ENCODE measurements at places on chromosomes 3 and 15.

DNA sequence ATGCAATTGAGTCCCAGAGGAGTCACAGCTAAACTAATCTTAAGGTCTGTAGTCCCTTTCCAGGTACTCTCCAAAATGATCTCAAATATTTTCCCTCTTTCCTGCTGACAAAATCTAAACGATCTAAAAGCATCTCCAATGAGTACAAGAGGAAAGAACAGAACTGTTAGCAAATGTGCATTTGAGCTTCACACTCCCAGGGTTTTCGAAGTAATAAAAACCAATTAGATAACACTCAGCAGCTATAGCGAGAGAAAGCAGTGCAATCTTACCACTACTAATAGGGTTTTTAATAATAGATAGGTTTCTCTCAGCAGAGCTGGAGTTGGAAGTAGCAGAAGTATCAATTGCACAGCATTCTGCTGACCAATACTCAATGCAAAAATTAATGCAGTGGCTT lies 995.4 kb downstream of the TUSC7 start:
- H3K27ac ChIP-seq, result no peak overlapping the region
- peaks cover 4% of the 10 kb centered on the region for H3K27me3 ChIP-seq
- H3K4me1 ChIP-seq, result peaks cover 5% of the 10 kb centered on the region

DNA sequence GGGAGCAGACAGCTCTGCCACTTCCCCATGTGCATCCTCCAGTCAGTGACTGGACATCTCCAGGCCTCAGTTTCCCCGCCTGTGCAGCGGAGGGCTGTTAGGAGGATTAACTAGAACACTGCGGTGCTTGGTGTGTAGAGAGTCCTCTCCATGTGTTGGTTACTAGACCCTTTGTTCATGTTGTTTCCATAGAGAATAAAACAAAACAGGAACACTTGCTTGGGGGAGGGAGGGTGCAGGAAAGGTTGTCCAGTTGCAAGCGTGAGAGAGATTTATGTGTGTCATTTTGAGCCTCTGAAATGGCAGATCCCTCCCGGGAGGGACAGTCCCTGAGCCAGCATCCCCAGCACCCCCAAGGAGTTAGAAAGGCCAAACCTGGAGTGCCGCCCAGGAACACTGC lies 184.0 kb upstream of the LYSMD4 start:
- H3K36me3 ChIP-seq, result no peaks in the 10 kb centered on the region
- DNase-seq, result no peak
- H3K27ac ChIP-seq, result no peak overlapping the region
- peaks cover 27% of the 10 kb centered on the region for H3K27me3 ChIP-seq
- H3K4me1 ChIP-seq, result peaks cover 13% of the 10 kb centered on the region

DNA sequence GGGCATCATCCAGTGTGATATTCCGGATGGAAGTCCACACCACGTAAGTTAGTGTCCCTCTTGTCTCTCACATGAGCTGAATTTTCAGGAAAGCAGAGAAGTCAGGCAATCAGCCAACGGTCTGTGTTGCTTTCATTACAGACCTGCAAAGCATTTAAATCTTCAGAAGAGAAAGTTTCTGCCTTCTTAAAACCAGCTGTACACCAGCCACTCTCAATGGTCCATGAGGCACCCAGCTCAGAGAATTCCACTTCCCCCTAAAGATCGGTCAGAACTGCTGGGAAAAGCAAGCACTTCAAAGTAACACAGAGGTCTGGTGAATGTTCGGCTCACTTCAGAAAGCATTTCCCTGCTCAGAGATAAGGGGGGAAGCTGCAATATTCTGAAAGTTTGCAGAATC lies 903.7 kb downstream of the EPHA3 start:
- H3K27ac ChIP-seq, result no peak overlapping the region
- no peak for DNase-seq
- no peak overlapping the region for H3K4me3 ChIP-seq
- H3K27me3 ChIP-seq, result peaks cover 3% of the 10 kb centered on the region

- no peak overlapping the region for H3K4me3 ChIP-seq
- DNase-seq, result no peak
- no peaks in the 10 kb centered on the region for H3K36me3 ChIP-seq
- peaks cover 56% of the 10 kb centered on the region for H3K27me3 ChIP-seq
- H3K27ac ChIP-seq, result no peak overlapping the region
Observed at GRCh38 chr3:181567311-181568075, 144.2 kb upstream of the SOX2 start.

GRCh38 chr3:181457756-181458155 lies 254.0 kb upstream of the SOX2 start:
- H3K27me3 ChIP-seq, result no peaks in the 10 kb centered on the region
- H3K36me3 ChIP-seq, result no peaks in the 10 kb centered on the region
- H3K4me1 ChIP-seq, result peaks cover 5% of the 10 kb centered on the region
- no peak overlapping the region for H3K27ac ChIP-seq
- H3K4me3 ChIP-seq, result no peak overlapping the region

- no peak overlapping the region for H3K27ac ChIP-seq
- peaks cover 23% of the 10 kb centered on the region for H3K4me1 ChIP-seq
- H3K27me3 ChIP-seq, result no peaks in the 10 kb centered on the region
- no peak overlapping the region for H3K4me3 ChIP-seq
- no peaks in the 10 kb centered on the region for H3K36me3 ChIP-seq
- DNase-seq, result no peak
Observed at GRCh38 chr15:38899300-38899699, 334.7 kb upstream of the RASGRP1 start.

DNA sequence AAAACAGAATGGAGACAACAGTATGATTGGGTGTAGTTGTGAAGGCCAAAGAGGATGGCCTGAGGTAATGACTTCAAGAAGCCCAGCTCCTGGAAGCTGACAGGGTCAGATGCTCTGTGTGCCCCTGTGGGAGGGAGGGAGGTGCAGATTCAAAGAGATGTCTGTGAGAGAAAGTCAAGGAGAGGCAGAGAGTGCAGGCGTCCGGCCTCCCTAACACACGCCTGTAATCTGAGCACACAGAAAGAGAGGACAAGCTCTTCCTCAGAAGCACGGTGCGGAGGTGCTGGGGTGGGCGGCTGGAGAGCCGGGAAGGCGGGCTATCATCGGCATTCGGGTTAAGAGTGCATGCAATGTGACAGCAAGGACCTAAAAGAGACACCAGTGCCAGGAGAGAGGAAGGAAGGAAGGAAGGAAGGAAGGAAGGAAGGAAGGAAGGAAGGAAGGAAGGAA lies 238.2 kb upstream of the HES1 start:
- peaks cover 4% of the 10 kb centered on the region for H3K36me3 ChIP-seq
- peak overlapping the region; percentile 56 for H3K4me3 ChIP-seq
- H3K27ac ChIP-seq, result peak overlapping the region; percentile 35
- no peak for DNase-seq
- H3K27me3 ChIP-seq, result no peaks in the 10 kb centered on the region

GRCh38 chr3:58351920-58352319 lies 19.2 kb downstream of the PXK start:
- peaks cover 3% of the 10 kb centered on the region for H3K36me3 ChIP-seq
- DNase-seq, result no peak
- no peak overlapping the region for H3K27ac ChIP-seq

DNA sequence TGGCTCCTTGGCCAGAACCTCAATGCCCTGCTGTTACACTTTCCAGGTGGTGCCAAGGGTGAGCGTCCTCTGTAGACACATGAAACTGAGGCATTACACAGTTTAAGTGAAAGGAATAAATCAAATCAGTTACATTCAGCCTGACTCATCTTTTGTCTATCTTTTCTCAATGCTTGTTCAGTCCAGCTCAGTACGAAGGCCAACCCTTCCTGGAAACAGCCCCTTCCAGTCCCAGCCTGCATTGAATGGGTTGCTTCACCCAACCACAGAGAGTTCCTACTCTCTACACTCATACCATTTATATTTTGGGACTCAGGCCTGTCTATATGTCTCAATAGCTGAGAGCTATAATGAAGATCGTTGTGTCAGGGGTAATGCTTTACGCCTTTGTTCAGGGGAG lies 363.6 kb downstream of the RORA start:
- peaks cover 3% of the 10 kb centered on the region for H3K27me3 ChIP-seq
- no peak overlapping the region for H3K4me3 ChIP-seq
- DNase-seq, result no peak
- H3K4me1 ChIP-seq, result no peaks in the 10 kb centered on the region

DNA sequence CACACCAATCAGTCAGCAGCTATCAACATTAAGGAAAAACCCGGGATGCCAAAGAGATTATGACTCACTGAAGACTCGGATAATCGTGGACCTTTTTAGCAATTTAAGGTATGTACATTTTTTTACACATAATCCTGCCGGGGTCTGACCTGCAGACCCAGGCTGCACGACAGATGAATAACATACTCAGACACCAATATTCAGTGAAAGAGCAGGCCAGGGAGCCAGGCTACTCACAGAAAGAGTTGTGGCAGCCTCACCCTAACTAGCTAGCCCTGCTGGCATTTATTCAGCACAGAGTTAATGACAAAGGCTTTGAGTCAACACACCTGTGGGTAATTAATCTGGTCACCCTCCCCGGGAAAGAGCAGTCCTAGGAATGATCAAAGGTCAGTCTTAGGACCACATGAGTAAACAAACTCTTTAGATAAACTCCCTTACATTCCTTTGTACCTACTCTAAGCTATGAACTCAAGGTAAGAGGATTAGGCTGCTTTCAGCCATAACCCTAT lies 727.5 kb downstream of the TBL1XR1 start:
- H3K4me3 ChIP-seq, result no peak overlapping the region
- H3K36me3 ChIP-seq, result no peaks in the 10 kb centered on the region
- no peak overlapping the region for H3K27ac ChIP-seq
- no peaks in the 10 kb centered on the region for H3K27me3 ChIP-seq
- no peak for DNase-seq
- H3K4me1 ChIP-seq, result no peaks in the 10 kb centered on the region

Data from type B pancreatic cell (in vitro differentiated cells).